SK-N-SH (cell line): ENCODE measurements at places on chromosomes 6 and 20. TPM values are rescaled to one million over a fixed set of nuclear protein-coding genes. Genes with fewer than 3 reads are reported as not detected.

The SIRPB1 gene
- 0.19 and 0.53 TPM in 2 replicates for polyA plus RNA-seq

- DNase-seq = no peak
Measured at GRCh38 chr6:4346659-4347333, 211.4 kb upstream of the ECI2 start.

GRCh38 chr6:16737925-16738324, 23.3 kb downstream of the ATXN1 start:
- no peak for DNase-seq

DNA sequence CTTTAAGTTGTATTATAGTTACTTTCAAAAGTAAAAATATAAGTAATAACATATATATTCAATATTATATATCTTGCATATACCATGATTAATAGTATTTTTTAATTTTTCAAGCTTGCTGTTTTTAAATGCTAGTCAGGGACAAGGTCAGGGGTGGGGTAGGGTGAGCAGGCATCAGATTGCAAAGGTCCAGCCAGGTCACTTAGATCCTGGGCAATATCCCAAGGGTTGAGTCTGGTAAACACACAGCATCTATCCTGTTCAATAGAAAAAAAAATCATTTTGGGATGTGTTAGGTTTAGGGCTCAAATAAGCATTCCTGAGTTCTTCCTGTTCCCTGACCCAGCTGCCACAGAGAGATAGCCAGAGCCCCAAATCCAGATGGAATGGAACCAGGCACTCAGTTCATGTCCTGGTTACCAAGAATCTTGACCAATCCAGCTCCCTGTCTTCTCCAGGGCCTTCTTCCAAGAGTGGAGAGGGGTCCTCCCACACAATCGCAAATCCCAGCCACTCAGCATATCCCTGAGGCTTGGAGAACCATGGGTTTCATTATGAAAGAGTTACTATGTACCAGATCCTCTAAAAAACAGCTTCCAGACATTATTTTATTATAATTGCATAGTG, 134.9 kb upstream of the TOP1 start:
- DNase-seq = no peak

DNA sequence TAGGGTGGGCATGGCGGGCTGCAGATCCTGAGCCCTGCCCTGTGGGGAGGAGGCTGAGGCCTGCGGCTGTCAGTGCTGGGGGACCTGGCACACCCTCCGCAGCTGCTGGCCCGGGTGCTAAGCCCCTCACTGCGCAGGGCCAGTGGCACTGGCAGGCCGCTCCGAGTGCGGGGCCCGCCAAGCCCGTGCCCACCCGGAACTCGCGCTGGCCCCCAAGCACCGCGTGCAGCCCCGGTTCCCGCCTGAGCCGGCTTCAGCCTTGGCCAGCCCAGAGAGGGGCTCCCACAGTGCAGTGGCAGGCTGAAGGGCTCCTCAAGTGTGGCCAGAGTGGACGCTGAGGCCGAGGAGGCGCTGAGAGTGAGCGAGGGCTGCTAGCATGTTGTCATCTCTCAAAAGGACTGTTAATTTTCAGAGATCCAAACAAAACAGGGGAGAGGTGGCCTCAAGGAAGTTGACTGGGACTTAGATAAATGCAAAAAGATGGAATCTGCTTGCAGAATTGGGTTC, 74.5 kb upstream of the RBM24 start:
- DNase-seq = no peak

The SLC32A1 gene
- not detected in 2 replicates for polyA plus RNA-seq

- DNase-seq = no peak
Measured at GRCh38 chr6:132264021-132264500, 137.2 kb downstream of the MOXD1 start.

- DNase-seq = no peak
Measured at GRCh38 chr20:45946149-45946970, 11.9 kb downstream of the PCIF1 start.

The SDC4 gene
- 131 and 192 TPM in 2 replicates for polyA plus RNA-seq

- DNase-seq = no peak
Measured at GRCh38 chr6:108661982-108662381, 101.3 kb downstream of the FOXO3 start.

DNA sequence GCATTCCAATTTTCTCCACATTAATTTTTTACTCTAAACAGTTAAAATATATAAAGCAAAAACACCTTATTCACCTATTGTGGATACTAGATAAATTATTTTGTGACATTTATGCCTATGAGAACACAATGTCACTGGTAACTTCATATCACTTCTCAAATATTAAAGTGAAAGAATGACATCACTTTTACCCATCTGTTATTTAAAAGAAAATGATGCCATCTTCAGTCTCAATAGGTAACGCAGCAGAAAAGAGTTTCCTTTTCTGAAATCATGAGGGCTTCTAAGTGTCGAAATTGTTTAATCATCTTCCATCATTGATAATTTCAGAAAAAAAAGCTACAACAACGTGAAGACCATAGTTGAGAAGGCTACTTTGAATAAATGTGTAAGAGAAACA, 2.9 kb downstream of the HAO1 start:
- no peak for DNase-seq

DNA sequence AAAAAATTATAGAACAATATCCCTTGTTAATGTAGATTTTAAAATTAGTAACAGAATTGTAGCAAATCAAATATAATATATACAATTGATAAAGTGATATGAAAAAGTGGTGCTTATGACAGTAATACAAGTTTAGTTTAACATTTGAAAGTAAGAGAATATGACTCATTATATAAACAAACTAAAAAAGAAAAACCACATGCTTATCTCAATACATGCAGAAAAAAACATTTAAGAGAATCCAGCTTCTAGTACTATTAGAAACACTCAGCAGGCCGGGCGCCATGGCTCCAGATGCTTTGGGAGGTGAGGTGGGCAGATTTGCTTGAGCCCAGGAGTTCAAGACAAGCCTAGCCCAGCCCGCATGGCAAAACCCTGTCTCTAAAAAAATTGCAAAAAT, 60.7 kb upstream of the LAMA2 start:
- no peak for DNase-seq

DNA sequence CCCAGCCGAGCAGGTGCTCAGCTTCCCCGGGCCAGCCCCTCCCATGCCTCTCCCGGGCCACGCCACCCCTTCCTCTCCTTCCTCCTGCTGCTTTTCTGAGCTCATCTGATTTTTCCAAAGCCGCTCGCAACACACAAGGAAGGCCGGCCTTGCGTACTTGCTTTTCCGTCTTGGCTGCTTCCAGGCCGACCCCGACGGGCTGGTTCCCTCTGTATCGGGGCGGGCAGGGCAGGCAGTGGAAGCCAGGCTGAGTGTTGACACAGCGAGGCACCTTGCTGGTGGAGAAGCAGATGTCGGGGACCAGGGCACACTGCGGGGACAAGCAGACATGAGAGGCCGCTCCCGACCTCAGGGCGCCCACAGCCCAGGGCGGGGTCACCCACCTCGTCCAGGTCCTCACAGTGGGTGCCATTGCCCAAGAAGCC, 21.1 kb downstream of the THBS2 start:
- no peak for DNase-seq

GRCh38 chr6:389622-390021, 1.9 kb upstream of the IRF4 start:
- DNase-seq = no peak

The SLC22A23 gene
- polyA plus RNA-seq = not detected in 2 replicates

The MYMX gene
- 0.13 TPM in 1 of 2 replicates, not detected in the other for polyA plus RNA-seq

DNA sequence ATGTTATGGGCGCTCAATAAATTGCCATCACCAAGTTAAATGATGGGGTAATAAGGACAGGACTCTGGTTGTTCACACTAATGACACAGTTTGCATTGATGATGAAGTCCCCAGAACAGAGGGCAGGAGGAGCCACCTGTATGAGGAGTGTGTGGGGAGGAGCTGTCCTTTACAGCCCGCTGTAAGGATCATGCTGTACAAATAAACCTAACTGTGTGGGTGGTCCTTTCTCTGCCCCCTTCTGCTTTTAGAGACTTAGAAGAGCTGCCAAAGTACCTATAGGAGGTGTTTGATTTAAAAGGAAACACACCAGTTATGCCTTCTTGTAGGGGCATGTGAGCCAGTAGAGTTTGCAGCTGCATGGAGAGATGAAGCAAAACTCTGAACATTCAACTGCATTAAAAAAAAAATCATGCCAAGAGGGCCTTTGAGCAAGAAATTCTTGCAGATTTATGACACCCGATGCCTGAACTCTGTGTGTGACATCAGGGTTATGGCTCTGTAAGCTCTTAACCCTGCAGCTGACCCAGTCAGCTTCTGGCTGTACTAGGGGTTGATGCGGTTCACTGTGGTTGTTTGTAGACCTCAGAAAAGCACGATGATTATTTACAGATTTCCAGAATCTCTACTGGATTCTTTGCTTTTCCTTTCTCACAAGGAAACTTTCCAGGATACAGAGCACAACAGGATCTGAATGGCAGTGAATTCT, 67.4 kb downstream of the UST start:
- DNase-seq = no peak

The MATN4 gene
- 0.13 and 0.16 TPM in 2 replicates for polyA plus RNA-seq

DNA sequence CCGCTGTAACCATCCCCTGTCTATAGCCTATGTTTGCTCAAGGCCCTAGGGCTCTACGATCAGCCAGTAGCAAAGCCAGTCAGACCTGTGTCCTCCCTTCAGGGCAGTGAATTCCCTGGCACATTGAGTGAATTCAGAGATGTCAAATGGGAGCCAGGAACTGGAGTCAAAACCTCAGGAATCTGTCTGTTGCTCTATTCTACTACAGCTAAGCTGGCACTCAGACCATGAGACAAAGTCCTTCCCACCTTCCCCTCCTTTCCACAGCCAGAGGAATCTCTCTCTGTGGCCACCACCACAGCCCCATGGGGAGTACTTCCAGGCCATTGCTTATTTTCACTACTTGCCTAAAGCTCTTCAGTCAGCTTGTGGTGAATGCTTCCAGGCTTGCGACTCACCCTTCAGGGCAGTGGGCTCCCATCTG, 82.0 kb downstream of the PKIB start:
- no peak for DNase-seq

DNA sequence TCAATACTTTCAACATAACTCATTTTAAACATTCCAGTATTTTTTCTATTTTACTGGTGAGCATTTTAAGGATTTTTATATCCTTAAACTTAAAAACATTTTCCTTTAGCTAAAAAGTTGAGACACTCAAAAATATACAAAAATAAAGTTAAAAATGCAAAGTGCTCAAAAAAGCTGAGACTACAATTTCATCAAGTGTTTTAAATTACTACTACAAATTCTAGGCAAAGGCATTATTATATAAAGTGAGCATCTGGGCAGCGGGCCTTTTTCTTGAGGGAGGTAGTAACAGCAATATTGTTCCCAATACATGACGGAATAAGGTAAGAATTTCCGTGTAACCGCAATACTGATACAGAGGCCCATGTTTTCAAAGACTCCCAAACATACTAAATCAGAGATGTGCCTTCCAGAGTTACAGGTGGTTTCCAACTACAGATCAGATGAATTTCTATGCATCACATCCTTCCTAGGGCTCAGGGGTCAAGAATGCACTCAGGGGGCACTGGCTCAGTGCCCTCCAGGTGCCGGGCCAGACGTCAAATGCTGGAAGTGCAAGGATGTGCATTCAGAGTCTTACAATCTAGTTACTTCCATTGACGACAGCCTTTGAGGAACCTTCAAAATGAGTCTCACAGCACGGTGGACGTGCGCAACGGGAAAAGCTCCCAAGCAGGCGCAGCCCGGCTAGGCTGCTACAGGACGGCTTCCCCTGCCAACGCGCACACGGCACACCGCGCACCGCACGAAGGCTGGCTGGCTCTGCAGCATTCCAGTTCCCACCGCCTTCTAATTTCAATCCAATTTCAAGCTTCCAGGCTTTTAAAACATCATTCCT, 1.7 kb downstream of the PHF10 start:
- DNase-seq = peak; percentile 47

GRCh38 chr6:43669922-43670622, 17.5 kb downstream of the MRPS18A start:
- DNase-seq = no peak

DNA sequence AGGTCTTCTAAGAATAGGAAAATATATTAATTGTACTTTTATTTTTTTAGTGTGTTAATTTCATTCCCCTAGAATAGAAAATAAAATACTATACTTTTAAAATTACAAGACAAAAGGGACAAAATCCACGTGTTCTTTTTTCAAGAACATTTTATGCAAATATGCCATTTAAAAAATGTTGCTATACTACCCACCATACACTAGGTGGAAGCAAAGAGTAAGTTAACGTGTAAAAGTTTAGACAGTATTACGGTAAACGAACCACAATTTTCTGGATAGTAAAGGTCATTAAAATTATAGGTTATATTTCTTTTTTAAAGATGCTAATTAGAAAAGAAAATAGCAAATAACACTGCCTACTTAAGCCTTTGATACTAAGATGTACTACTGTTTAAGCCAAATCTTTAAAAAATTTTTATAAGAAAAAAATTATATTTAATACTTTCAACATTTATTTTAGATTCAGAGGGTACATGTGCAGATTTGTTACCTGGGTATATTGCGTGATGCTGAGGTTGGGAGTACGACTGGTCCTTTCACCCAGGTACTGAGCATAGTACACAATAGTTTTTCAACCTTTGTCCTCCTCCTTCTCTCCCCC, 287.6 kb downstream of the PHF3 start:
- DNase-seq = peak; percentile 47

DNA sequence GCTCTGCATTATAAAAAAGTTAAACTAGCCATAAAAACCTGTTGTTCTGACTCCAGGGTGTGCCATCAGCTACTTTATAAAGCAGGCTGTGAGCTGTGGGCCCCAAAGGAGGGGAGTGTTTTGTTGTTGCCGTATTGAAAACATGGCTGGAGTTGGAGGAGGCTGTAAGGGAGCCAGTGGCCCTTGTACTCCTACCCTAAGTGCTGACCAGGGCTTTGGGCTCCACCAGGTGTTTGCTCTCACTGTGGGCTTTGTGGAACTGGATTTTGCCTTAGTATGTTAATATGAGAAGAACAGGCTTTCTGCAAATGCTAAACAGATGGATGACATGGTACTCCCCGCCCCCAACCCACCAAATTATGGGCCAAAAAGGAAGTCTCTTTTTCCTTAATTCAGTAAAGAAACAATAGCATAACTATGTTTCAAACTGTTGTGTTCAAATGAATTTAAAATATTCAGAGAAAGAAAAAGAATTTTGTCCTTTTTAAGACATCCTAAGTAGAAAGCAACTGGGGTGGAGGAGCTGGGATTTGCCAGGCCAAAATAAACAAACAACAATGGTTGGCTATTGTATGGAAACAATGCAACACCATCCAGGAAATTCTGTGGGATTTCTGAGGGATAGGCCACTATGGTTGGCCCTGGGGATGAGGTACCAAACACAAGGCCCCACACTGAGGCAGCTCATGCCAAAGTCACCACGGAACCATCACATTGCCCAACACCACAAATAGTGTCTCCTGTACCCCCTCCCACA, 63.3 kb downstream of the PLCG1 start:
- DNase-seq = no peak

The CHD6 gene
- polyA plus RNA-seq = 7.1 and 8.7 TPM in 2 replicates

The TRIM10 gene
- not detected in 2 replicates for polyA plus RNA-seq
